ENCODE measurements at places on chromosomes 1 and 21.
A peak's percentile ranks its signal among the peaks of the same experiment; 100 is the strongest.

DNA sequence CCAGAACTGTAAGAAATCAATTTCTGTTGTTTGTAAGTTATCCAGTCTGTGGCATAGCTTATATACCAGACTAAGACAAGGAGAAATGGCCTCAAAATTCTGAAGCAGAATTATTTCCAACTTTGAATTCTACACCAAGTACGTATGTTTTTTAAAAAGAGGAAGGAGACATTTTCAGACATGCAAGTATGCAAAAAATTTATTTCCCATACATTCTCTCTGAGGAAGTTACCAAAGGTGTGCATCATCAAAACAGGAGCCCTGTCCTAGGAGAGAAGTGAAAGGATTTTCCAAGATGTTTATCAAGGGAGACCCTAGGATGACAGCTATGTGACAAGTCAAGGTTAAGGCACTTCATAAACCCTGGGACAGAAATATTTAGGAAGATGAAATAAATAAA is 49.3 kb upstream of the RABGAP1L start:
- DNase-seq = no peak

- DNase-seq = no peak
Measured at GRCh38 chr1:154351363-154352068, 26.2 kb downstream of the ATP8B2 start.

GRCh38 chr1:18721041-18721440 is 90.4 kb downstream of the PAX7 start:
- no peak for DNase-seq

GRCh38 chr1:107250169-107250568 is 109.3 kb downstream of the NTNG1 start:
- DNase-seq = no peak

- DNase-seq = no peak
Measured at GRCh38 chr1:227961651-227962466, 14.1 kb upstream of the WNT9A start.

DNA sequence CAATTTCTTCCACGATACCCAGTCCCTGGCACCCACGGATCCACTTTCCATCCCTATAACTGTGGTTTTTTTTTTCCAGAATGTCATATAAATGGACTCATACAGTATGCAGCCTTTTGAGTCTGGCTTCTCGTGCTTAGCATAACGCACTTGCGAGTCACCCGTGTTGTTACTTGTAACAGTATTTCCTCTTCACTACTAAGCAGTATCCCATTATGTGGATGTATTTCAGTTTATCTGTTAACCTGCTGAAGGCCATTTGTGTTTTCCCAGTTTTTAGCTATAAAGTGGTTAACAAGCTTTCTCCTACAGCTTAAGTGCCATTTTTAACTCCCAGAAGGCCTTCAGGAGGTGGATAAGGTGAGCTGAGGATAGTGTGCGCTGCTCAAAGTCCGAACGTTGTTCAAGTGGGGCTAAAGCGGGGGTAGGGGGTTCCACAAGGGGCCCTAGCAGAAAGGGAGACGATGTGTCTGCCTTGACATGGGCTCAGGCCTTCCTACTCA is 829 bp downstream of the ADAR start:
- DNase-seq = no peak

GRCh38 chr1:156727926-156728598 is at the start of gene METTL25B:
Gene METTL25B, plus strand, starts transcription at chr1:156728469. Its CDS starts 636 bp downstream, at chr1:156729105.
- DNase-seq = peak; percentile 80

GRCh38 chr1:207243442-207244408 is 77.8 kb upstream of the CD55 start:
- DNase-seq = no peak

DNA sequence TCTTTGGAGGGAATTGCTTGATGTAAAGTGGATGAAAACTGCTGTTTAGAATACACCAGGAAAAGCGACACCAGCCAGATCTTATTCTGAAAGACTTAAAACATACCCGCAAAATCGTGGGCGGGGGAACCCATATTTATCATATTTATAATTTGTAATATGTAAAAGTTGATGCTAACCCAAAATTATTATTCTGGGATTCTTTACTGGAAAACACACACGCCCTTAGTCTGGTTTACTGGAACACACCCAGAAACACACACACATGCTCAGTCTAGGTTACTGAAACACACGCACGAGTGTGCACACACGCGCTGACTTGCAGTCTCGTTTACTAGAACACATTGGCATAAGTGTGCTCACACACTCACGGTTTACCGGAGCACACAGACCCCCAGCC is 32.5 kb downstream of the ATP5PO start:
- DNase-seq = no peak

DNA sequence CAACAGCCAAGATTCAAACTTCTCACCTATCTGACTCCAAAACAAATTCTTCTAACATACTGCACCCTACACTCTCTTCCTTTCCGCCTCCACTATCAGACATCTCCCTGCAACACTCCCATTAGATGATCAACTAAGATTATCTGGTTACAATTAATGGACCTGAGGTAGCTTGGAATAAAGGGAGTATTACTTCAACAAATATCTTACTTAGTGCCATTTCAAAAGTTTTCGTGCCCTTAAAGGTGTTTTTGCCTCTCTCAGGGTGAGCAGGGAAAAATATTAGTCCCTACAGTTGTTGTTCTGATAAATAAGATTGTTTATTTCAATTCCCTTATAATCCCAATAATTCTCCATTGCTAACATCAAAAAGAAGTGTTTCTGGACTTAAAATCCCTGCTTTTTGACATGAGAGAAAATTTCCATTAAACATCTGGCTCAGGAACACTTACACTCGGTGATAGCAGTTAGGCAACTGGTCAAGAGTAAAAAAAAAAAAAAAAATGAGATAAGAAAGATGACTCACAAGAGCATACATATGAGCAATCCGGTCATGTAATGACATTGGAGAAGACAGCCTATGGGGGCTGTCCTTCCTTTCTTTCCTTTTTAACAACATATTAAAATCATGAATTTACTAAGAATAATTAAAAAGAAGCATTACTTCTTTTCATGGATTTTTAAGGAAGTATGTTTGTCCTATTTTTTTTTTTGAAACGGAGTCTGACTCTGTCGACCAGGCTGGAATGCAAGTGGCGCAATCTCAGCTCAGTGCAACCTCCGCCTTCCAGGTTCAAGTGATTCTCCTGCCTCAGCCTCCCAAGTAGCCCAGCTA is 7.6 kb downstream of the RSBN1 start:
- DNase-seq = no peak

- DNase-seq = no peak
Measured at GRCh38 chr1:88680471-88680870, 3.6 kb upstream of the PKN2 start.

- no peak for DNase-seq
Measured at GRCh38 chr1:119080586-119080985, 59.9 kb downstream of the WARS2 start.

Data from CD4-positive, alpha-beta T cell treated with Interleukin-10 for 1 hour (primary cell).